ENCODE measurements at places on chromosomes 1 and 21.

- no peak for DNase-seq
Measured at GRCh38 chr1:96515430-96515829, 206.2 kb upstream of the PTBP2 start.

GRCh38 chr1:113871597-113872113 lies at the start of gene PTPN22:
TSS of gene PTPN22 (minus strand) at chr1:113871712.
- DNase-seq, result peak; percentile 69

DNA sequence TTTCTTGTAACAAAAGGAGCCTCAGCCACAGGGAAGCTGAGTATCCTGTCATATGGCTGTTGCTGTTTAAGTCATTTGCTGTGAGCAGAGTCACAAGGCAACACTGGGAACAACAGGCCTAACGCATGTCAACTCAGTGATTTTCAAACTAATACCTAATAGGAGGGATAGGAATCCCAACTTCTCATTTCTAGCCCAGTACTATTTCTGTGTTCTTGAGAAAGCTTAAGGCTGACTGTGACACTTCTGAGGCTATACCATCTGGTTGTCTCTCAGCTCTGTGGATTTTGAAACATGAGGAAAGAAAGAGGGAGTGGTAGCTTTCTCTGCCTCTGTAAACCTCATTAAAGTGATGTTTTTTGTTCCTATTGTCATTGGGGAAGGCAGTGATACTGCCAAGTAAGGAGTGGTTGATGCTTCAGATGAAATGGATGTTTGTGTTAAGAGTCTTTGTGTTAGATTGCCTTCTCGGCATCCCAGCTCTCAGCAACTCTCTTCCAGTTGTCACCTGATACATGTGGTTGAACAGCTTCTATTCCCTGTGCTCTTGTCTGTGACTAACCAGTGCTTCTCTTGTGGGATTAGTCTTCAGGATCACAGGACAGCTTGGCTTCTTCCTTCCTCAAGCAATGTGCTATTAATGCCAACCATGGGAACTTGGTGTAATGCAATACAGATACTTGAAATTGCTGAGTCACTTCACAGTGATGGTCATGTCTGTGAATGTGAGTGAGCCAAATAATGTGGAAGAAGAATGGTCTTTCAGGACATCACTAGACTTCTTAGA lies 166.8 kb upstream of the IVNS1ABP start:
- no peak for DNase-seq

DNA sequence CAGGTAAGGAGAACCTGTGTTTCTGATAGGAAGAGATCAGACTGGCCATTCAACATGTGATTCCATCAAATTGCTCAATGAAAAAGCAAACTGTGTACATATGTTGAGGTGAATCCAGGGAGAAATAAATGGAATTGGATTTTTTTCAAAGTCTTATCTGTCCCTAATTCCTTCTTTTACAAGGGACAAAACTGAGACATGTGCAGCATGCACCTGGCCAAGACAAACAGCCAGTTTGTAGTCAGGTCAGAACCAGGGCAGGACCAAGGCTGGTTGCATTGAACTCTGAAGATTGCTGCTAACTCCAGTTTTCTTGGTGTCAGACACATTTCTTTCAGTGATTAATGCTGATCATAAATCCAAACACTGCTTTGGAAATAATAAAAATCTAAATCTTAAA lies 69.6 kb upstream of the CCDC190 start:
- DNase-seq, result no peak

DNA sequence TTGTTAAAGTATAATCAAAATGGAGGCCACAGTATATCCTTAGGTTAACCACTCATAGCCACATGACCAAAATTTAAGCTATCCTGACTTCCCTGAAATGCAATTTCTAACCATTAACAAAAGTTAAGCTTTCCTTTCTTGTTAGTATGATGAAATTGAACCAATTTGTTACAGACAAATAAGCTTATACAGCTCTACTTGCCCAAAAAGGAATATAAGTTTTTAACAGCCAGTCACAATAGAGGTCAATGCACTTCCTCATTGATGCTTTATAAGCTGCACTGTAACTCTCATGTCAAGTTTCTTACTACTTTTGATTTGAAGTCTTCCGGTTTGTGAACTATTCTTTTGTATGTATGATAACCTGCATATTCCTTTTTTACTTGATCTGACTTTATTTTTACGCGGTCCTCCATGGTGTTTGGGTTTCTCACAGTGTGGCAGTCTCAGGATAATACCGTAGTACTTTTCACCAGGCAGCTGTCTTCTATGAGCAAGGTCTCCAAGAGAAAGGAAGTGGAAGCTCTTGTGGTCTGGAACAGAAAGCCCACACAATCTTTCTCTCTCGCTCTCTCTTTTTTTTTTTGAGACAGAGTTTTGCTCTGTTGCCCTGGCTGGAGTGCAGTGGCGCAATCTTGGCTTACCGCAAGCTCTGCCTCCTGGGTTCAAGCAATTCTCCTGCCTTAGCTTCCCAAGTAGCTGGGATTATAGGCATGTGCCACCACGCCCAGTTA lies 331.6 kb downstream of the SRGAP2C start:
- no peak for DNase-seq

All from activated T-helper 1 cell treated with Interleukin-2 at 50 U/mL for 16 hours (primary cell).